ENCODE measurements at places on chromosomes 2 and 18.
A peak's percentile ranks its signal among the peaks of the same experiment; 100 is the strongest.

DNA sequence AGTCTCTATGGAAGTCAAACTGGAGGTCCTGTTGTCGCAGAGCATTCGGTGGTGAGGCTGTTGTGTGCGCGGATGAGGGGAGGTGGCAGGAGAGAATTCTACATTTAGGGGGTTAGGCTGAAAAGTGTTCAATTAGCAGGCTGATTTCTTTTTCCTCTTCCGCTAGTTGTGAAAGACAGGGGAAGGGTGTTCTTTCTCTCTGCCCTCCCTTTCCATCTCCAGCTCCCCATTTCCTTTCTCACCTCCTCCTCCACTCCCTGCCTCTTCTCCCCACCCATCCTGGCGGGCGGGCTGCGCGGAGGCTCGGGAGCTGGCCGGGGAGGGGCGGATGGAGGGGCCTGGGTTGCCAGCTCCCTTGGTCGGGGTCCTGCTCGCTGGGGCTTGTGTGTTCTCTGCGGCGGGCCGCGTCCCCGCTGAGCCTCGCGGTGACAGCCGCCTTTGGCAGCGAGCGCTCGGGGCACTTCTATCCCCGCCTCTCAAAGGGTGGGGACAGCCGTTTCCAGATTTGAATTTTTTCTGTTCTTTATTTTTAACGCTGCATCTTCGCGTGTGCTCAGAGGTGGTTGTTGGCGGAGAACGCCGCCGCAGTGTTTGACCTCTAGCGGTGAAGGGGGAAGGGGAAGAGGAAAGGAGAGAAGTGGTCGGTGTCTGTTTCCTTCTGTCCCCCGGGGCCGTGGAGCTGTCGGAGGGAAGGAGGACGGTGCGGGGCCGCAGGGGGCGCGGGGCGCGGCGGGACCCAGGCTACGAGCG, 3.6 kb downstream of the SOX11 start:
- DNase-seq = no peak

DNA sequence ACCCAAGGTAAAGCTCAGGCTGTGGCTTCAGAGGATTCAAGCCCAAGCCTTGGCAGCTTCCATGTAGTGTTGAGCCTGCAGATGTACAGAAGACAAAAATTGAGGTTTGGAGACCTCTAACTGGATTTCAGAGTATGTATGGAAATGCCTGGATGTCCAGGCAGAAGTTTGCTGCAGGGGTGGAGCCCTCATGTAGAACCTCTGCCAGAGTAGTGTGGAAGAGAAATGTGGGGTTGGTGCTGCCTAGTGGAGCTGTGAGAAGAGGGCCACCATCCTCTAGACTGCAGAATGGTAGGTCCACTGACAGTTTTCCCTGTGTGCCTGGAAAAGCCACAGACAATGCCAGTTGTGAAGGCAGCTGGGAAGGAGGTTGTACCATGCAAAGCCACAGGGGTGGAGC, 239.9 kb downstream of the SPAG16 start:
- DNase-seq = no peak

DNA sequence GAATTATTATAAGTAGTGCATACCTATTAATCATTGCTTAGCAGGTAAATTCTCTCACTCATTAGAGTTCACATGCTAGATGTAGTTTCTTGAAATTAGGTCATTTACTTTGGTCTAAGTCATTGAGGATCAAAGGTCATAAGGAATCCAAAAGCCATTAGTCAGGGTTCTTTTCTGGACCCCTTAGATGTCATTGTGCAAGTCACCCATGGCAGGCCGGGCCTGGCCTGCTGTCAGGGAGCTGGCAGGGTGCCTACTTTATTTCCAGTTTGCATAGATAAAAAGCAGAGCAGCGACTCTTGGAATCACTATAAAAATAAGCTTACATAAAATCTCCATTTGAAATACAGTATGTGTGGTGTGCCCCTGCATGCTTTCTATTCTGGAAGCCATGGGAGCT, 91.3 kb downstream of the MEIS1 start:
- no peak for DNase-seq

GRCh38 chr2:54942373-54942772, 107.9 kb downstream of the RTN4 start:
- no peak for DNase-seq

DNA sequence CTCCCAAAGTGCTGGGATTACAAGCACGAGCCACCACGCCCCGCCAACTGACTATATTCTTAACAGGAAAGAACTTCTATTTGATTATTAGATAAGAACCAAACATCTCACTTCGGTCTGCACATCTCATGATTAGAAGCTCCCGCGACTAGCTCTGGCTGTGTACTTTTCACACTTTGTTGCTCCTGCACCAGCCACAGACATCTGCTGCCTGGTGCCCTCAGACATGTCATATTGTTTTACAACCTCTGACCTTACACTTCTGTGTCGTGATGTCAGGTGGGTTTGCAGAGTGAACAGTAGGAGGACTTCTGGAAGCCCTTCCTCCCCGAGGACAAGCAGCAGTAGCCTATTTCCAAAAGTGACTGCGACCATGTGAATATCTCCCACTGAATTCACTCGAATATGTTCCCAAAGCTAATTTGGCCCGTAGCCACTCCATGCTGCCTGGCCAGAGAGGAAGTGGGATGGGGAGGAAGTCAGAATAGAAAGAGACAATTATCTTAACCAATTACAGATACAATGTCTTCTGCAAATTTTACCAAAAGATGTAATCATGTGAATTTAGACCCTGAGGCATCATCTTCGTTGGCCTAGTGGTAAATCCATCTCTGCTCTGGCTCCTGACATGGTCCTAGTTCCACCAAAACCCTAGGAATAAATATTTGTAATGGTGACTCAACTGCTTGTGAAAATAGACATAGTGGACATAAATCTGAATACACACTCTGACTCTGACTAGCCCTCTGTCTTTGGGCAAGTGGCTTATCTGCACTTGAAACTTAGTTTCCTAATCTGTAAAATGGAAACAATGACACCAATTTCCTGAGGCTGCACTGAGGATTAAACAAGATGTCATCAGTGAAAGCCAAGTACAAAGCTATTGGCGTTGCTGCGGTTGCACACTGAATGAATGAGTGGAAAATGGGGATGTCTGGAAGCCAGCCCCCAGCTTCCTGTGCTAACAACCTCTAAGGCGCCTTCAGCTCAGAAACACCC, 406.1 kb downstream of the LRATD1 start:
- DNase-seq = no peak

DNA sequence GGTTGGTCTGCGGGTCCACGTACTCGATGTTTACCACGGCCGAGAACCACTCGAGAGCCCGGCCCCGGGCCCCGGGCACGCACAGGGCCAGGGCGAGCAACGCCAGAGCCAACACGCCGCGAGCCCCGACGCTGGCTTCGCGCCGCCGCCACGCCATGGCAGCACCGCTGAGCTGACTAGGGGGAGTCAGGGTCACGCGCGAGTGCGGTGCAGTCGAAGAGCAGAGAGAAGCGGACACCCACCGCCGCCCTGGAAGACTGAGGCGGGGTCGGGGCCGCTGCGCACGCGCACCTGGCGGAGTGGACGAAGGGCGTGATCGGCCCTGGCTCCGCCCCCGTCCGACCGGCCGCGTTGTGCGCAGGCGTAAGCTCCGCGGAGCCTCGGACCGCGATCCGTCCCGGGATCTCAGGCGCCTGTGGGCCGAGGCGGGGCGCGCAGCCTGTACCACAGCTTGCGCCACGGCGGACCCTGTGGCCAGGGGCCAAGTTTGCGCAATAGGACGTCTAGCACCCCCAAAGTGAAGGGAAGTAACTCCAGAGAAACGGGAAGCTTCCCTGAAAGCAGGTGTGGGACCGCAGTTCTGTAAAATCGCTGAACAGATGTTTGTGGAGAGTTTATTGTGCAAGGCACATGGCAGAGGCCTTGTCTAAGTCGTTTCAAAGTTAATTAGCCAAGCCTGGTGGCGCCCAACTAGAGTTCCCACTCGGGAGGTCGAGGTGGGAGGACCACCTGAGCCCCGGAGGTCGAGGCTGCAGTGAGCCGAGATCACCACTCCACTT, at the start of gene RNF149:
TSS of gene RNF149 (minus strand) at position 270 of the 779 bp plus-strand sequence. CDS start at position 157, 113 bp downstream.
- peak; percentile 69 for DNase-seq

DNA sequence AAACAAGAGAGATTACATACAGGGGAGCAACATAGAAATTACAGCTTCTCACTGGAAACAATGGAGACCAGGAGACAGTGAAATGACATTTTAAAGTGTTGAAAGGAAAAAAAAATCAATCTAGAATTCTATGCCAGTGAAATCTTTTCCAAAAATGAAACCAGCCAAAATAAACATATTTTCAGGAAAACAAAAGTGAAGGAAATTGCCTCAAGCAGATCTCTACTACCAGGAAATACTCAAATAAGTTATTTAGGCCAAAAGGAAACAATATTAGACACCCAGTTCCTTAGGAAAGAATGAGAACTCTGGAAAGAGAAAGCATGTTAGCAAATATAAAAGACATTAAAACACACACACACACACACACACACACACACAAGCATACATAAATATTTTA, 339.9 kb upstream of the NCKAP5 start:
- no peak for DNase-seq

DNA sequence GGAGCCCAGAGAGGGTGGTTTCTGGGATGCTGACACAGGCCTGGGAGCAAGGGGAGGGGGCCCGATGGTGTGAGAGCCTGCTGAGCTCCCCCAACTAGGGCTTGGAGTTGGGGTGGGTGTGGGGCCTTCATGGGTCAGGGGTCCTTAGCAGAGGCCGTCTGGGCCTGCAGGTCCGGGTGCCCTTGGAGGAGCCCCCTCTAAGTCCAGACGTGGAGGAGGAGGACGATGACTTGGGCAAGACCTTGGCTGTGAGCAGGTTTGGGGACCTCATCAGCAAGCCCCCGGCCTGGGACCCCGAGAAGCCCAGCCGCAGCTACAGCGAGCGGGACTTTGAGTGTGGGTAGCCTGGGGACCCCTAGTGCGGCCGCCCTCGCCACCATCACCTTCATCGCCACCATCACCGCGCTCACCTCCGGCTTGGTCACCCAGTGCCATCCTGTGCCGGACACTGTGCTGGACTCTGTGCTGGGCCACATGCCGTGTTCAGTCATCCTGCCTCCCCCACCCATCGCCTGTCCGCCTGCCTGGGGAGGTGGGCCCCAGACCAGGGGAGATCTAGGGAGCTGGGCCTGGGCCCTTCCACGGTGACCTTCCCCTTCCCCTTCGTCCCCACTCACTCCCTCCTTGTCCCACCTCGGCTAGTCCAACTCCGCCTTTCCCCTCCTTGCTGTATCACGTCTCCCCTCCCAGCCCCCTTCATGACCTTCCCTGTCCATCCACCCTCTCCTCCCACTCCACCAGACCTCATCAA, 980 bp downstream of the SLC4A3 start:
- DNase-seq = no peak

- DNase-seq = peak; percentile 90
These were observed 194.2 kb downstream of the INHBB start for GRCh38 chr2:120539937-120540718.

- DNase-seq = no peak
These were observed 132.2 kb downstream of the EPHA4 start for GRCh38 chr2:221439761-221440479.

DNA sequence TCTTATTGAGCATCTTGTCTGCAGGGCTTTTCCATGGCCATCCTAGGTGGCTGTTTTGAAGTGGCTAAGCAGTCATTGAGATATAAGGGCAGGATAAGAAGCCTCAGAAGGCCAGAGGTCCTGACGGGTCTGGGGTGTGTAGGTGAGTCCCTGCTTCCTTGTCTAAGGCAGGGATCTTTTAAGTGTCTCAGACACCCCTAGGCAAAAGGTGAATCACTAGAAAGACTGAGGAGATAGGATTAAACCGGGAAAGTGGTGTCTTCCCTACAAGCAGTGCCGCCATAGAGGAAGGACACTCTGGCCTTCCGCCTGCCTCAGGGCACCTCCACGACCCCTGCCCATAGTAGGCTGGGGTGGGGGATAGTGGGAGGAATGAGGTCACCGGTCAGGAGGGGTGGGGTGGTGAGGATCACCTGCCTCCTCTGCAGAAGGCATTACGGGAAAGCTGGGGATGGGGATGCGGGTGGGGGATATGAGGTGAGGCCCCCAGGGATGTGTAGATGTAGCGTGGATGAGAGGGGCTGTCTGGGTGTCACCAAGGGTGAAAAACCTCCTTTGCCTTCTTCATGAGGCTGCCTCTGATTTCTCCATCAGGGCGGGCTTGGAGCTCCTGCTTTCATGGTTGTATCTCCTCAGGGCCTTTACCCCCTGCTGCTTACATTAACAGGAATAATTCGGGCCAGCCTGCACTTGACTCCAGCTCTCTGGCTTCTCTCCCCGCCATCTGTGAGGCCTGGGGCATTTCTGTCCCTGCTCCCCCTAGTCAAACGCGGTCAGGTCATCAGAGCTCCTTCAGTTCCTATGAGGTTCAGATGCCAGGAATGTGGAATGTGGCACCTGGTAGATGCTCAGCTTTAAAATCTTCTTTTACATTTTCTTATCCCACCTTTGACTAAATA, 244.0 kb downstream of the DYSF start:
- no peak for DNase-seq

DNA sequence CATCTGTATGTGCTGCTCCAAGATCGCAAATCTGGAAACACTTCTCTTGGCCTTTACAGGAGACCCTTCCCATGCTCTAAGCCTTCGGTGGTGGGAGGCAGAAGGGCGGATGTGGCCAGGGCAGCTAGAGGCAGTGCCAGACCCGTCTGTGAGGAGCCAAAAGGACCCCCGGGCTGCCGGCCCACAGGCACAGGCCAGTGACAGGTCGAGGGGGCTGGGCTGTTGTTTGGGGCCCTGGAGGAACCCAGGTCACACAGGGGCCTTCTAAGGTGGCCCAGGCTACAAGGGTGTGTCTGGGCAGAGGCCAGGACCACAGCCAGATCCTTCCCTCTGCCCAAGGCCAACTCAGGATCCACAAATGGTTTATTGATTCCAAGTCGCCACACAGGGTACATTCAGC, 49.4 kb downstream of the SLC66A2 start:
- no peak for DNase-seq

- no peak for DNase-seq
These were observed 230.7 kb downstream of the ZNF516 start for GRCh38 chr18:76264198-76264875.

DNA sequence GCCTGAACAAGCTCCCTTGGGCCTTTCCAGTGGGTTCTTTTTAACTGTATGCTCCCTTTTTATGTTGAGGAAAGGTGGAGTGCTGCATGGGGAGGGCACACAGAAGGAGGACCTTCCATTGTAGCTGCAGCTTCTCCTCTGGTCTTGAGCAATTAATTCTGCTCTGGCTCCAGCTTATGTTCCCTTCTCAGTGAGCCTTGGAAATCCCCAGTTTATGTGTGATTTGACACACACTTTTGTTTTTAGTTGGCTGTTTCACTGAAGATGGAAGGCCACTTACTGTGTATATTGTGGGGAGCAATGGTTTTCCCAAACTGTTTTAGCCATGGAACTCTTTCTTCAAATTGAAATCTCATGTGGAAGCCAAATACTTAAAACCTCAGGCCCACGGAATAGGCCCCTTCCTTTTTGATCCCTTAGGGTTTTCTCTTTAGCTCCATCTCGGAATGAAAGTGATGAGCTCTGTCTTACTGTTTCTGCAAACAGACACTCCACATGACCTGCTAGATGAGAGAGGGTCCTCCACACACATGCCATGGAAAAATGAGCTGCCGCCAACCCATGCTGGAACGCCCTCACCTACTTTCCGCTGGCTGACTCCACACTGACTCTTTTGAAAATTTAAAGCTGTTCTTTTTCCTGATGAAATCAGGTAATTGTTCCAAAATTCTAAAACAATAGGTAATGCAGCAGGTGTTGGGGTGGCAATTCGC, 280.9 kb upstream of the SIX2 start:
- no peak for DNase-seq
